Stimulated activated CD8-positive, alpha-beta memory T cell treated with anti-CD3 and anti-CD28 coated beads, Interleukin-7, amount 100 ng/mL, for 48 hours (primary cell): ENCODE measurements at places on chromosomes 1 and 21.

DNA sequence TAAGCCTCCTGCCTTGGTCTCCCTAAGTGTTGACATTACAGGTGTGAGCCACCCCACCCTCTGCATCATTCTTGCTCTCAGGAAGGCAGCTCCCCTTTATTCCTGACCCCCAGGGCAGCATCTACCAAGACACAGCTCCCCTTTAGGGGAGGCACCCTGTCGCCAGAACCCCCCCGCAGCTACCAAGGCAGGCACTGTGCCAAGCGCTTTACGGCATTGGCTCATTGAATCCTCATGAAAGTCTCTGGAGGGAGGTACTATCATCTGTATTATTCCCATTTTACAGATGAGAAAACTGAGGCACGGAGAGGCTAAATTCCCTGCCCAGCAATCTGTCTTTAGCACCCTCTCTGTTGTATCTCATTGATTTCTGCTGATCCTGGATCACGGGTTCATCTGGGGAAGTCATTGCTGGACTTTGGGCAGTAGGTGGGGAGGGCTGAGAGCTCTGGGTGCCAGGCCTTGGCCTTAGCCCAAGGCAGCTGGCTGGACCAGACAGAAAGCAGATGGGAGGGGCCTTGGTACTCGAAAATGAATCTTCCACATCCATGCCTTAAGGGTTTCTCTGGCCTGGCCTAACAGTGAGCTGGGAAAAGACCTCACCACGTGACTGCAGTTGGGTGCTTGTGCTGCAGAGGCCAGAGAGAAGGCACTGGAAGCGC is 5.9 kb downstream of the PLOD1 start:
- DNase-seq = no peak

DNA sequence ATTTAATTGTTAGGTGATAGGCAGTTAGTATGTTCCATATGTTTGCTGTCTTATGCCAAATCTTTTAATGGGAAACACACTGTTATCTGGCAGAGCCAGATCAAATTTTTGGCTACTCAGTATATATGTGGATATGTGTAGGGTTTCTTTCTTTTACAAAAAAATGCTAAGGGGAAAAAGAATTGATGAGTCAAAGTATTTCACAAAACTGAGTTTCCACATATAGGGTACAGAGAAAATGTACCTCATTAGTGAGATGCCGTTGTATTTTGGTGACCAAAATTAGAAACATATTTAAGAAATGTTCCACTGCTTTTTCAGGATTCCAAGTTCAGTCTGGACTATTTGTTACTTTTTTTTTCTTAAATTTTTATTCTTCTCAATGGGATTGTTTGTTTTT is 201.2 kb upstream of the PTGFR start:
- no peak for DNase-seq

DNA sequence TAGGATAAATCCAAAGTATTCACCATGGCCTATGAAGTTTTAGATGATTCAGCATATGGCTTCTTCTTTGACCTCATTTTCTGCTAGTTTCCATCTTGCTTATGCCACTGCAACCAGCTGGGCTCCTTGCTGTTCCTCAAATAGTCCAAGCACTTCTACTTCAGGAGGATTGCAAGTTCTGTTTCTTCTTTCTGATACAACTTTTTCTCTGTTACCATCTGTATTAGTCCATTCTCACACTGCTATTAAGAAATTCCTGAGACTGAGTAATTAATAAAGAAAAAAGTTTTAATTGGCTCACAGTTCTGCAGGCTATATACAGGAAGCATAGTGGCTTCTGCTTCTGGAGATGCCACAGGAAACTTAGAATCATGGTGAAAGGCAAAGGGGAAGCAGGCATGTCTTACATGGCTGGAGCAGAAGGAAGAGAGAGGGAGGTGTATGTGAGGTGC is 20.3 kb downstream of the PTGS2 start:
- no peak for DNase-seq

GRCh38 chr1:94980582-94981574 is 54.0 kb upstream of the CNN3 start:
- no peak for DNase-seq

DNA sequence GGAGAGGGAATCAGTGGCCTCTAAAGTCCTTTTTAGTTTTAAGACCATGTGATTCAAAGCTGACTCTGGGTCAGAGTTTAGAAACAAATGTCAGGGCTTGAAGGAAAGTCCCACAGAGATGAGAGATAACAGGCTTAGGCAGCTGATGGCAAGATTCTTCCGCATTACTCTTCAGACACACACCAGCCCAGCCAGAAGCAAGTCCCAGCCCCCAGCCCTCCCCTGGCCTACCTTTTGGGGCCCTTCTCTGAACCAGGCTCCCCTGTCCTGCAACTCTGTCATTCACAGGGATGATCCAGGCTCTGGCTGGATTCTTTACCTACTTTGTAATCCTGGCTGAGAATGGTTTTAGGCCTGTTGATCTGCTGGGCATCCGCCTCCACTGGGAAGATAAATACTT is 13.1 kb upstream of the CASQ1 start:
- no peak for DNase-seq

- DNase-seq = no peak
Observed at GRCh38 chr1:198108636-198109370, 48.0 kb upstream of the NEK7 start.

GRCh38 chr1:206558794-206559671 is 51.7 kb downstream of the RASSF5 start:
- no peak for DNase-seq

GRCh38 chr21:17454315-17455027 is 58.4 kb upstream of the CXADR start:
- DNase-seq = peak; percentile 35

GRCh38 chr1:228430243-228430642 is 13.6 kb upstream of the TRIM17 start:
- DNase-seq = no peak

- no peak for DNase-seq
Observed at GRCh38 chr21:43827015-43827611, 37.7 kb downstream of the RRP1 start.

DNA sequence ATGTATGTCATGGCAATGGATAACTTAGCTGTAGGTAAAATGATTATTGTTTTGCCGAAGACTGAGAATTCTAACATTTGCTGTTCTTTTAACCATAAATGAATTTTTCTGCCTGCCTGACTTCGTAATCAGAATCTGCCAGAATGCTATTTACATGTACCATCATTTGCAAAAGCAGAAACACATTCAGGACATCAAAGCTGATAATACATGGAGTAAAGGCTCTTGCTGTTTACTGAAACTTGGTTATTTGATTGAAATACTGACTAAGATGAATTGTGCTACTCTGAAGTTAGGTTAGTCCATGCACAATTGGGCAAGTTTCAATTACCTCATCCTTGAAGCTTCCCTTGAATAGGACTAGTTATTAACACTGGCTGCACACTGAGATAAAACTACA is 293.8 kb downstream of the PLA2G4A start:
- no peak for DNase-seq

GRCh38 chr1:44542420-44543063 is 131.7 kb downstream of the TMEM53 start:
- DNase-seq = no peak

GRCh38 chr1:153921803-153922075 is 1.0 kb downstream of the GATAD2B start:
- DNase-seq = no peak

DNA sequence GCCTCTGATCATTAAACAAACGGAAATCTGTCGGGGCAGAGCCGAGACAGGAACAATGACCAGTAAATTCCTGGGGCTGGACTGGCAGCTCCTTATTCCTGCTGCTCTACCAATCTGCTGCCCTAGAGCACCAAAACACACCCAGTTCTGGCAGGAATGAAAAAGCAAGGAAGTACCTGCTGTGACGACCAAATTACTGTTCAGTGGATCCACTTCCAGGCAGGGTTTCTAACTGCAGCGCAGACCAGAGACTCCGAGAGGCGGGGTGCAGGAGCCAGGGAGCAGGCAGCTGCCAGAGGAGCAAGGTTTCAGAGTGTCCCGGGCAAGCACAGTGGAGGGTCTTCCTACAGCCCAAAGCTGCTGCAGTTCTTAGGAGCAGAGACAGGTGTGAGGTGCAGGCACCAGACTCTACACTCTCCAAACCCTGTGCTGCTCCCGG is 32.4 kb downstream of the KANK4 start:
- DNase-seq = no peak

DNA sequence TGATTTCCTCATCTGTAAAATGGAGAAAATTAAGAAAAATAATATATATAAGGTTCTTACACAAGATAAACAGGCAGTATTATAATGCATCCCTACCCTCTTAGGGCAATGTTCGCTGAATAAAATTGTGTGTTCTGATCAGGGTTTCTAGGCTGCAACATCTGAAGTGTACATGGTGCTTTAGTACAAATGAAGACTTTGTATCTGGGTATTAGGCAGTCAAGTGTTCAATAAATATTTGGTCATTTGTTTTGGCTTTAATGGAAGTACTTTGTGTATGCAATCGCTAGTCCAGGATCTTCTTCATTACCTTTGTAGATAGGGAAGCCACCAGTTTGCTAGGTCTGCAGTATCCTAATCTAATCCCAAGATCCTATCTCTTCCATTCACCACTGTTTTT is 28.1 kb downstream of the DNASE2B start:
- DNase-seq = no peak

GRCh38 chr1:22018583-22019559 is 17.4 kb downstream of the CELA3A start:
- peak; percentile 73 for DNase-seq

GRCh38 chr21:44696572-44696971 is 400 bp upstream of the KRTAP10-12 start:
- no peak for DNase-seq

DNA sequence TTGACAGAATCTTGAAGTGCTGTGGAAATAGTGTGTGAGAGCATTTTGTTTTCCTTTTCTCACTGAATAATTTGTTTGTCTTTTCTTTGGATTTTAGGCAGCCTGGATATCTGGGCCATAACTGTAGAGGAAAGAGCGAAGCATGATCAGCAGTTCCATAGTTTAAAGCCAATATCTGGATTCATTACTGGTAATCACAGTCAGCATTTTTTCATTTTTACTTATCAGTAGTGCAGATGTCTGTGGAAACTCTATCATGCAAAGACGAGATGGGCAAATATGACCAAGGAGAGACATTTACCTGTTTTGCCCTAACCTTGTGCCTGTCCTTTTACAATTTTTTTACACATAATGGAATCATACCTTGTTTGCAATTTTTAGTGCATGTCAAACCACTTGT is 78.8 kb downstream of the ITSN1 start:
- DNase-seq = no peak

DNA sequence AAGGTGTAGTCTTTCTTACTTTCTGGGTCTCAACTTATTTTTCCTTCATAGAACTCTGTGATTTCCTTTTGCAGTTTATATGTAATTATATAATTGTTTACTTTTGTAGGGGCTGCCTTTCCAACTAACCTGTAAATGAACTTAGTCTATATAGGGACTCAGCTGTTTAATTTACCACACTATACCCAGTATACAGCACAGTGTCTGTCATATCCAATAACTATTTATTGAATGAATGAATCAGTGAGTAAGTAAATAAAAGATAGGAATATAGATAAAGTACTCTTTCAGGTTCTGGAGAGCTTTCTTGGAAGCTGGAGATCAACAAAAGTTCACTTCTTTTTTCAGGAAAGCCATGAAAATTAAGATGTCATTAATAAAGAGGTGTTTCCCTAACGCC is 174.8 kb downstream of the NTNG1 start:
- DNase-seq = no peak

DNA sequence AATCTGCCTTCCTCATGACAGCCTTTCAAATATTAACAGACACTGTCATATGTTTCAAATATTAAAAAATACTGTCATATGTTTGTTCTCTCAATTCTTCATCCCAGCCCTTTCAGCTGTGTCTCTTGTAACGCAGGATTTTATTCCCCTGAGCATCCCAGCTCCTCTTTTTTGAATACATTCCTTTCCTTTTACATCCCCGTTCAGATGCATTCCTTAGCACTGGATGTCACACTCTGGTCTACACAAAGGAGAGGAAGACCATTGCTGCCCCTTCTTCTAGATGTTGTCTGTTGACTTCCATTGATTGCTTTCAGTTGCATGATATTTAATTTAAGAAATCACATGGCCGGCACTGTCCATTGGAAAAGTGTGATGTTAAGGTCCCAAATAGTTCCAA is 117.4 kb upstream of the PAXBP1 start:
- no peak for DNase-seq

DNA sequence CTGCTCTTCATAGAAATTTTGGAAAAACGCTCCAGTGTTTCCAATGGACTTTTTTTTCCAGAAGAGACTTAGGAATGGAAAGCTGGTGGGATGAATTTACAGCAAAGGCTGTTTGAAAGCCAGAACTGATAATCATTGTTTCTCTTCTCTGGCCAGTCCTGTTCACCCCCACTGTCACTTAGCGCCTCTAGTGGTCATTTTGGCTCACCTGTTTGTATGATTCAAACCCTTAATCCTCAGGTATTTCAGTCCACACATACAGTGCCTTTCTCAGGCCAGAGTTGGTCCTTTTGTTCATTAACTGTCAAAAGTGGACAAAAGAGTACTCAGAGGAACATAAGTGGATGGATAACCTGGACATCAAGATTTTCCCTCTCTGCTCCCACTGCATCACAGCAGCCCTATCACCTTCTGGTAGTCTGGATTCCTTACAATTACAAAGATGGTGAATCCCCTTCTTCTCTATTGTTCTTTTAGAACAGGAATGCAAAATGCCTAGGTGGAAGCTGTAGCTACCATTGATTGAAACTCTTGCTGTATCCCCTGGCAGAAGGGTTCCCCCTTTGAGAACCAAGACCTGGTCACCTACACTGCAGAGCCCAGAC is 177.6 kb upstream of the OLFM3 start:
- DNase-seq = no peak

DNA sequence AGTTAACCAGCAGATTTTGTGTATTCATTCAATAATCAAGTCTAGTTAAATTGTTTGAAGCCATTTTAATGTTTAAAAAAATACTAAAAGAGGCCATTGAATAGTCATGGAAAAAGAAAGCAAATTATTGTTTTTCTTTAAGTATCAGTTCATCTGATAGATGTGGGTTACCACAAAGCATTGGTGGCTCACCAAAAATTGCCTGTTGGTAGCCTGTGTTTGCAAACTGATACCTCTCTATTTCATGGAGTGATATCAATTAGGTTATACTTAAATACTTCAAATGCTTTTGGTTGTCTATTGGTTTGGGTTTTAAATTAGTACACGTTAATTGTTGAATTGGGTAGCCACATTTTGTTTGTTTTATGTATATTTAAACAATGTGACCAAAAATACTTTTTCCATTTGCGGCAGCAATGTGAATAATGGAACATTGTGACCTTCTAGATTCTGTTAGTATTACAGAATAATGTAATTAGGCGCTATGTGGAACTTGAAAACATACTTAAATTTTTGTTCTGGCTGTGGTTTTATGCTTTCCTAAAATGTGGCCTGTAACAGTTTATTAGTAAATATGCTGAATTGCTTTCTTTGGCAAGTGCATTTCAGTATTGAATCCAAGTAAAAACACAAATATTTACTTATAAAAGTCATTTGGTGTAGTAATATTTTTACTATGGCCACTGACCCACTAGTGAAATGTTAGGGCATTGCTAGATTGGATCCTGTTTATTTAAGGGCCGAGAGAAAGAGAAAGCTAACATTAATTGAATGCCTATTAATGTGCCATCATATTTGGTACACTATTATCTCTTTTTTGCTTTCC is 37.1 kb upstream of the NBL1 start:
- DNase-seq = no peak

- no peak for DNase-seq
Observed at GRCh38 chr1:186002406-186002805, 268.2 kb downstream of the HMCN1 start.
